Left renal cortex interstitium (tissue), 4 donors: ENCODE measurements at places on chromosomes 3 and 15.

- DNase-seq: no peak
These were observed 276.7 kb downstream of the SLC9A9 start for GRCh38 chr3:143571548-143571947.

- DNase-seq: no peak
These were observed 196.4 kb downstream of the GBE1 start for GRCh38 chr3:81565041-81565440.

DNA sequence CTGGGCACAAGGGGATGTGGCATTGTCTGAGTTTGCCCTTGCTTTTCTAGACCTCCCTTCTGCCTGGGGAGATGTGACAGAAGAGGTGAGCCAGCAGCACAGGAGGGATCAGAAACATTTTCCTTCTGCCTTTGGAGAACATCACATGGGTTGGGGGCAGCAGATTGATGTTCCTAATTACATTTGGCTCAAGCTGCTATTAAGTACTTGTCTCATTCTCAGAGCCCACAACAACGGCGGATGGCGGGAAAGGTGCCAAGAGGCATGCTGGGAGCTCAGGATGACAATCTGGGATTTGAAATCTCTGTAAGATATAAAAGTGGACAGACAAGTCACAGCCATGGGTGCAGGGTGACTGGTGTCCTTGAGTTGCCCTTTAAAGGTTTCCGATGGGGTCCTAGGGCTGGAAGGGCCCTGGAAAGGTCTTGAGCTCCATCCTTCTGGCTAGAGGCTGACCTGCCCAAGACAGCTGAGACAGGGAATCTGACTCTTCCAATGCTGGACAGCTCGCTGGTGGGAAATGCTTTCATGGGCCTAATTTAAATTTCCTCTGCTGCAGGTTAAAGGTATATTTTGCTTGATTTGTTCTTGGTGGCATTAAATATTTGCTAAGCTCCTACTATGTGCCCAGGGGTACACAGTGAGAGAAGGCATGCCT, 2.4 kb upstream of the CORO2B start:
- DNase-seq: no peak

DNA sequence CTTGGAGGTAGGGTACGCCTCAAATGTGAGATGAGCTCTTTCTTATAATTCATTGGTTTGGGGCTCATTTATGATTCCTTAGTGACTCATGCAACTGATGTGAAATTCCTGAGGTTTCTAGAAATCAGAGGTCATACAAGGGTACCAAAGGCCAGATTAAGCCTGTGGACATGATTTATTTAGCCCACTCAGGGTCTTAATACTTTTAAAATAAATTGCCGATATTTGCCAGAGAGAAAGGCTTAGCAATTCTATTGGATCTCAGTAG, 289.0 kb downstream of the NEK10 start:
- DNase-seq: no peak

- no peak for DNase-seq
These were observed 1.7 kb upstream of the TGM5 start for GRCh38 chr15:43268111-43269105.

DNA sequence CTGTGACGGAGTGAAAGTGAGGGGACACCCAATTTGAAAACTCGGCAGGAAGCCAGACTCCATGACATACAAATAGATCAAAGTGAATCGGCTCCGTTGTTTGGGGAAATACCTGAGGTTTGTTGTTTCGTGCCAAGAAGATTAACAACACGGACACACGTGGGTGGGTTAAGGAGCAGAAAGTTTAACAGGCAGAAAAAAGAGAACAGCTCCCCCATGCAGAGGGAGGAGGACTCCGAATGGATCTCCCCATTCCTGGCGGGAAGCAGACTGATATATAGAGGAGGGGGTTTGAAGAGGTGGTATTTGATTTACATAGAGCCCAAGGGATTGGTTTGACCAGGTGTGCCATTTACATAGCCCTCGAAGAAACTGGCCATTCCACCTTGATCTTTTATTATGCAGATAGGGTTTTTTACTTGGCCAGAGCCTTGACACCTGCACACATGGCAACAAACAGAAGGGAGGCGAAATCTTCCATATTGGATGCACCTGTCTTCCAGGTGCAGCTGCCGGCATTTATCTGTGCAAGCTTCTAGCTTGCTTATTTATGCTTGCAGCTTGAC, 4.8 kb upstream of the SACM1L start:
- no peak for DNase-seq

GRCh38 chr15:35090104-35090807, 5.2 kb upstream of the NANOGP8 start:
- DNase-seq: no peak

- no peak for DNase-seq
These were observed 117.2 kb upstream of the KCNMB2 start for GRCh38 chr3:178419071-178419470.

DNA sequence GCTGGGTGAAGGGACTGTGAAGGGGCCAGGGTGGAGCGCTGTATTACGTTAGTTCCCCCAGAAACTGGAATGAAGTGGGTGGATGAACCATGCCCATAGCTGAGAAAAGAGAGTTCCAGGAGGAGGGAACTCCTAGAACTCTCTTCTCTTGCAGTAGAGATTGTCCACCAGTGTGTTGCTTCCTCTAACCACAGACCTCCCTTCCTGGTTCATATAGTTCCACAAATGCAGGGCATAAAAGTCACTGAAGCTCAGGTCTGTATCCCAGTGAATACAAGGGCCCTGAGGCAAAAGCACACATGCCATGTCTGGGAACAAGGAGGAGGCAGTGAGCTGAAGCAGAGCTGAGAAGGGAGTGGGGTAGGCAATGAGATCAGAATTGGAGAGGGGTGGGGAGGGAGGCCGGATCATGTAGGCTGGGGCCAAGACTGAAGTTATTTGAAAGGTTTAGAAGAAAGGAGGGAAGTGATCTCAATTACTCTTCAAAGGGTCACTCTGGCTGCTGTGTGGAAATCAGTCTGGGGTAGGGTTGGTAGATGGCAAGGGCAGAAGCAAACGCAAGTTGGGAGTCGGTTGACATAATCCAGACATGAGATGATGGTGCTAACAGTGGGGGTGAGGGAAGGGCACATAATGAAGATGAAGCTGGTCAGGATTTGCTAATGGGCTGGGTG, 6.5 kb downstream of the A4GNT start:
- DNase-seq: no peak

- no peak for DNase-seq
These were observed 58.1 kb downstream of the FEM1B start for GRCh38 chr15:68335655-68336054.

- no peak for DNase-seq
These were observed 307.0 kb downstream of the ARPP21 start for GRCh38 chr3:35946121-35946853.

DNA sequence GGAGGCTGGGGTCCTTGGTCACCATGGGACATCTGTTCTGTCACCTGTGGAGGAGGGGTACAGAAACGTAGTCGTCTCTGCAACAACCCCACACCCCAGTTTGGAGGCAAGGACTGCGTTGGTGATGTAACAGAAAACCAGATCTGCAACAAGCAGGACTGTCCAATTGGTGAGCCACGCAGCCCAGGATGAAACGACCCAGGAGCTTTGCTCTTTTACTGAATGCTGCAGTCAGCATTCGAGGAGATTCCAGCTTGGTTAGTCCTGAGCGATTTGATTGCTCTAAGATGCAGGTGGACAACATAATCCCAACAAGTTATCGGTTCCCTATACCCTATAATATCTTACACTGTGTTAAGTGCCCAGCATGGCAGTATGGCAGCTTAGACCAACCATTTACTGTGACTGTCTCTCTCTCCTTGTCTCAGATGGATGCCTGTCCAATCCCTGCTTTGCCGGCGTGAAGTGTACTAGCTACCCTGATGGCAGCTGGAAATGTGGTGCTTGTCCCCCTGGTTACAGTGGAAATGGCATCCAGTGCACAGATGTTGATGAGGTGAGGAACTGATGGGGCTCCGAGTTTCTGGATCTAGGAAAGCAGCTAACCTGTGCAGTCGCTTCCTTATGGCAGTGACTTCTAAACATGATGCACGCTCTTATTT, 7.8 kb downstream of the THBS1 start:
- no peak for DNase-seq

- DNase-seq: no peak
These were observed 29.9 kb upstream of the GHSR start for GRCh38 chr3:172478116-172478515.

DNA sequence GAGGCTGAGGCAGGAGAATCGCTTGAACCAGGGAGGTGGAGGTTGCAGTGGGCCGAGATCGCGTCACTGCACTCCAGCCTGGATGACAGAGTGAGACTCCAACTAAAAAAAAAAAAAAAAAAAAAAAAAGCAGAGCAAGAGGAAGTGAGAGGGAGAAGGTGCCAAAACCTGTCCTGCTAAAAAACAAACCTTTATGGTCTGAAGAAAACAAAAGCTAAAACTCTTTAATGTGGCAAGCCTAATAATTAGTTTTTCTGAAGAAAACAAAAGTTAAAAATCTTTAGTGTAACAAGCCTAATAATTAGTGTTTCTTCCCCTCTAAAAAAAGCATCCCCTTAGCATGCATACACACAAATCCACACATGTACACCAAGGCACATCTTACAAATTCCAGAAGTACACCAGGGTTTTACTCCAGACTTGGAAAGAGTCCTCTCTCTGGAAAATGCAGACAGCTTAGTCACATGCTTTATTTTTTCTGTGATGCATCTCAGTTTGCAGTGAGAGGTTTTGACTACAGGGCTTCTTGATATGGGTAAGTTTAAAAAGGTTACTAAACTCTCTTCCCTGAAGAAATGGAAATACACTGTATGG, 65.9 kb downstream of the HACD2 start:
- no peak for DNase-seq

- DNase-seq: no peak
These were observed 65.5 kb downstream of the LINGO1 start for GRCh38 chr15:77567202-77567601.

DNA sequence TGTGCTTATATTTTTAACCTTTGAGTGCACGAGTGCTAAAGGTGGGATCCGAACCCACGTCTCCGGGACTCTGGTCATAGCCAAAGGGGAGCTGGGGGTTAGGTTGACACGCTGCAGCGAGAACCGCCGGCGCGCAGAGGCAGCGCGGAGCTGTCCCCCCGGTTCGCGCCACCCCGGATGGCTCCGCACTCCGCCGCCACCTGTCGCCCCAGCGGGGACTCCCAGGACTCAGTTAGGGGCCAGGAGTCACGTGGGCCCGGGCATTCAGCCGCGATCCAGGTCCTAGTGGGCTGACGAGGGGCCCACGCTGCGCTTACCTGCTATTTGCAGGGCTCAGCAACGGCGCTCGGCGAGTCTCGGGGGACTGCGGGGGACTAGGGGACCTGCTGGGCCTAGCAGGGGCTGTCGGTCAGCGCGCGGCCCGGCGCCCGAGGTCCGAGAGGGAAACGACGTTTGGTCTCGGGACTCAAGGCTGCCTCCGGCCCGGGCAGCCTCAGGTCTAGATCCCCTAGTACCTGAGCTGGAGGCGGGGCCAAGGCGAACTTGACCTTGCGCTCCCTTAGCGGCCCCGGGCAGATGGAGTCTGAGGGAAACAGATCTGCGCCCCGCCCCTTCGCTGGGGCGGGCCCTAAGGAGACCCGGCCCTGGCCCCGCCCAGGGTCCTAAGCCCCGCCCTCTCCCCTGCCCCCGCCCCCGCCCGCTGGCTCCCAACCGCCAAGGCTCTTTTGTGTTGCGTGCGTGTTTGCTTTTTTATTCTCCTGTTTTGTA, at the start of gene NMNAT3:
TSS of gene NMNAT3 (minus strand) at position 585 of the 768 bp plus-strand sequence. CDS start 50,248 bp downstream, outside the sequence.
- DNase-seq: peak; percentile 62

DNA sequence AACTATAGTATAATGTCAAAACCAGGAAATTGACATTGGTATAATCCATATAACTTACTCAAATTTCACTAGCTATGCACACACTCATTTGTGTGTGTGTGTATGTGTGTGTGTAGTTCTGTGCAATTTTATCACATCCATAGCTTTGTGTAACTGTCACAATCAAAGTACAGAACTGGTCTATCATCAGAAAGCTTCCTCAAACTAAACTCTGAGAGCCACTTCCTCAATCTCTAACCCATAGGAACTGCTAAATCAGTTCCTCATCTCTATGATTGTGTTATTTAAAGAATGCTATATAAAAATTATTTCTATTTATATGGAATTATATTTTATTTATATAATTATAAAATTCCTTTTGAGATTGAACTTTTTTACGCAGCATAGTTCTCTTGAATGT, 18.1 kb downstream of the LNP1 start:
- no peak for DNase-seq

- DNase-seq: no peak
These were observed 161.4 kb downstream of the GMNC start for GRCh38 chr3:190701096-190701532.

- no peak for DNase-seq
These were observed 141.4 kb downstream of the ADAMTS17 start for GRCh38 chr15:100200287-100200880.

DNA sequence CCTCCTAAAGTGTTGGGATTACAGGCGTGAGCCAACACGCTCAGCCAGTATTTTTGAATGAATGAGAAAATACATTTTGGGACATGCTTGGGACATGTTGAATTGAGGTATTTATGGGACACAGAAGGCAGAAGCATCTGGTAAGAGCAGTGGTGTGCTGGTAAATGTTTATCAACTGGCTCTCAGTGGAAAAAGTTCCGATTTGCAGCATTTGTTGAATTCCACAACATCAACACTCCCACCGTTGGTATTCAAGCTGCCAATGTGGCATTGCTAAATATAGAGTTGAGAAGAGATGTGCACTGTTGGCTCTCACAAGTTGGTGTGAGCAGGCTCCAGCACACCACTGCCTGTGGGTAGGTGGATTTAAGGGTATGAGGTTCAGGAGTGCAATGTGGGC, 35.8 kb upstream of the LRRFIP2 start:
- no peak for DNase-seq

DNA sequence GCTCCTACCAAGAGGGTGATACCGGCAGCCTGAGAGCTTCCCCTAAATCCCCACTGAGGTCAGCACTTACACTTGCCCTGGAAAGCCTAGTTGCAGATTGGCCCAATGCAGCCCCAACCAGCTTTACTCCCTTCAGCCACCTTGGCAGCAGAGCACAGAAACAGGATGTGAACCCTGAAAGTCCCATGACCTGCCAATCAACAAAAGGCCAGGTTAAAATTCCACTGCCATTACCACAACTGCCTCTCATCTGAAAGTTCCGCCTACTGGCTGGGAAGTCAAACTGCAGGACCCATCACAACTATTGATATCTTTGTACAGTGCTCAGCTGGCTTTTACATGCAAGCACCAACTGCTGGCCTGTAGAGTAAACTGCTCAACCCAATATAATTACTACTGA, 156.2 kb downstream of the ZMAT3 start:
- no peak for DNase-seq
